ENCODE measurements at places on chromosomes 5 and 9. TPM values are rescaled to one million over a fixed set of nuclear protein-coding genes. Genes with fewer than 3 reads are reported as not detected.

The MLANA gene
- polyA plus RNA-seq: not detected

The PDGFRB gene
- polyA plus RNA-seq: 54.3 TPM

The CDC20B gene
- polyA plus RNA-seq: not detected

The ZFP37 gene
- polyA plus RNA-seq: 0.80 TPM

The ZDHHC11 gene
- polyA plus RNA-seq: 23.9 TPM

The SCGB3A2 gene
- polyA plus RNA-seq: 0.17 TPM

The CDH9 gene
- polyA plus RNA-seq: not detected

The SPINK5 gene
- polyA plus RNA-seq: 3.4 TPM

DNA sequence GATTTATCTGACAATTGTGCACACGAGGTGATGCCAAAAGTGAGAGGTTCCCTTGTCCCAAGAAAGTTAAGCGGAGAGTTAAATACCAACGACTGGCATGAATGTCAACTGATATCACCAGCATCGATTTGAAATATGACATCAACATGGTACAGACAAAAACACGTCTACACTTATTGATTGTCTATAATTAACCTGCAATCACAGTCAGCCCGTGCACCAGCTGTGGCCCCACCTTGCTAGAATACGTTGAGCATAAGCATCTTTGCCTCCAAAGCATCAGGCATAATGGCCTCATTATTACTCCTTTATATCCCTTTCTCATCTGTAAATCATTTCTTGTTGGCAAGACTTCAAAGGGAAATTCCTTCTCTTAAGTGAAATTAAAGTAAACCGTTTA lies 625.4 kb downstream of the IRX1 start:
- DNase-seq: no peak

DNA sequence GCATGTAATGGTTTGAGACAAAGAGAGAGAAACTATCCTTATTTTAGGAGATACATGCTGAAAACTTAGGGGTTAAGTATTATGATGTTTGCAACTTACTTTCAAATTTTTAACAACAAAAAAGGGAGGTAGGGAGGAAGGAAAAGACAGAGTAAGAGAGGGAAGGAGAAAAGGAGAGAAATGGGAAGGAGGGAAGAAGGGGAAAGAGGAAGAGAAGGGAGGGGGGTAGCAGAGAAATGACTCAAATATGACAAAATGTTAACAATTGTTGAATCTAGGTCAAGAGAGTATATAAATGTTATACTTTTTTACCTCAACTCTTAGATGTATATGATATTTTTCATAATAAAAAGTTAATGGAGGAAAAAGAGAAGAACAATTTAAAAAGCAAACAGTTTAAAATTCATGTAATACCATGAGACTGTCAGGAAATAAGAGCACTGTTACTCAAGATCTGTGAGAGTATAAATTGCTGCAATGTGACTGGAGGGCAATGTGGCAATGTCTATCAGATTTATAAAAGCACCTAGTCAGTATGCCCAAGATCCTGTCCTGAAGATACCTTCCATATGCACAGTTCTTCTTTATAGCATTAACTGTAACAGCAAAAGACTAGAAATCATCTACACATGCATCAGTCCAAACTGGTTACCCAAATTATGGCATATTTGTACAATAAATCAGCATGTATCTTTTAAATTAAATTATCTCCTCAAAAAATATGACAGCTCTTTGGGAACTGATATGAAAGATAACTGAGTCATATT lies 16.3 kb downstream of the FBXW11 start:
- DNase-seq: no peak

DNA sequence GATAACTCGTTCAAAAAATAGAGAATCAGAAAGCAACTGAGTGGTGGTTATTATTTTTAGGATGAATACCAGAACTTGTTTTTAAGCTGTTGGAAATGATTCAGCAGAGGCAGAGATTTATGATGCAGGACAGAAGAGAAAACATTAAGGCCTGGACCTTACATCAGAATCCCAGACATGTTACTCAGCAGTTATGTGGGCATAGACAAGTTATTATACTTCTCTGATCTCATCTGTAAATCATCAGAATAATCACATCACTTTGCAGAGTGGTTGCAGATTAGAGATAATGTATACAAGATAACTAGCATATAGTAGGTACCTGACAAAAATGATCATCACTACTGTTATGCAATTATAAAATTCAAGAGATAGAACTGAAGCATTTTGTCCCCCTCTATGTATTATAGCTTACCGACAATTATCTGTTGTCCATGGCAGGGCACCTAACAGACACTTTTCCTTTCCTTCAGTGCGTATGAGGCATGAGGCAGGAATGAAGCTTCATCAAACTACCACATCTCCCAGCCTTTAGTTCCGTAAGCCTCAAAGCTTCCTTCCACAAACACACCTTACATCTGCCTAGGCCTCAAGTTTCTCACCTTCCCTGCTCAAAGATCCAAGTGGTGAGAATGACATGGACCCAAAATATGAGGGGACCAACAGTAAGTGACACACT lies 165.9 kb downstream of the DENND1A start:
- DNase-seq: no peak

- no peak for DNase-seq
These were observed 5.0 kb downstream of the MTMR12 start for GRCh38 chr5:32307769-32308194.

GRCh38 chr5:81402192-81402930 lies 8.4 kb upstream of the ACOT12 start:
- no peak for DNase-seq

DNA sequence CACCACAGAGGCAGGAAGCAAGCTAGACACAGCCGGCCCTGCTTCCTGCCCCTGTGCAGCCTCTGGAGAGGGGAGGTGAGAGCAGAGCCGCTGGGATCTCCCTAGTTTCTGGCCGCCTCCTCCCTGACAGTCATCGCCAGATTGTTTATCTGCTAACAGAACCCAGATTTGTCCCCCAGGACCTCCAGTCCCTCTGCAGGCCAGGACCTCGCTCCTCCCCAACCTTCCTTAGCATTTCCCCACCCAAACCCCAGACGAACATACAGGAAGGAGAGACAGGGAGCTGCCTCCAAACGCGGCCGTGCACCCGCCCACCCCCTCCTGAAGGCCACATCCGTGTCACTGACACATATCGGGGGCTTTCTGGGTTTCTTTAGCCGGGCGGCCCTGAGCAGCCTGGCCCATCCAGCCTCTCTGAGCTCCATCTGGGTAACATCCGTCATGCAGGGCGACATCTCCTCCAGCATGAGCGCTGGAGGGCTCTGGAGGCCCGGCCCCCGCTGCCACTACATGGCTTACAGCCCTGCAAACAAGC lies 47.5 kb downstream of the DBH start:
- peak; percentile 73 for DNase-seq

DNA sequence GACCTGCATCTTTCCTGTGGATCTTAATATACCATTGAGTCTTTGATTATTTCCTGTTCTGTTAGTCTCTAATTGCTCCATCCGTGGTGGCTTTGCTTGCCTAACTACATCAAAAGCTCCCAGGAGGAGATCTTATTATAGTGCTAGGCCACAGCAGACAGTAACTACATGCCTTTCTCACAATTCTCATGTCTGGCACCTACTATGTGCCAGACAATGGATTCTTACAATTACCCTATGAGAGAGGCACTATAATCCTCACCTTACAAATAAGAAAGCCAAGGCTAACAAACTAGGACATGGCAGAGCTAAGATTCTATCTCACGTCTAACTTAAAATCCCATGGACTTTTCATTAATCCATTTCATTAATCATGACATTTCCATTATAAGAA lies 70.3 kb upstream of the TARS1 start:
- DNase-seq: no peak

- no peak for DNase-seq
These were observed 2.7 kb downstream of the RNF20 start for GRCh38 chr9:101536351-101536750.

GRCh38 chr9:72038408-72038807 lies 22.0 kb downstream of the C9orf57 start:
- peak; percentile 14 for DNase-seq

DNA sequence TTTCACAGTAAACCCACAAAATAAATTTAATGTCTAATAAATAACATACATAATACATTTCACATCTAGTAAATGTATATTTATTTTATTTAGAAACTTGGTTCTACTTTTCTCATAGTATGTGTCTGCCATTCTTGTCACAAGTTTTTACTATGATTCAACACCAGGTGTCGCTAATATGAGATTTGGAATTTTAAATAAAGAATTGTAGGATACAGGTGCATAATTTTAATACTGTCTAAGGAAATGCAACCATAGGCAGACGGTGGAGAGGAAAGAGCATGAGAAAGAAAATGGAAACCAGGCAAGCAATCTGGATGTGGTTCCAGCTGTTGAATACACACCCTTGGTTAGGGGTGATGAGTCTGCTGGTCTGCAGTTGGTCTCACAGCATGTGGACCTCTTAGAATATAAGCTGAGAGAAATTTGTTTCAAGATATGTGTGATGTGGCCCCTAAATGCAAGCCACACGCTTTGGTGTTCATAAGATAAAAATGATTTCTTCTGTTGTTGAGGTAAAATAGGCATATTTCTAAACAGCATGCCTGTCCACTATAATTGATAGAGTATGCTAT lies 114.7 kb upstream of the TXNDC8 start:
- no peak for DNase-seq

DNA sequence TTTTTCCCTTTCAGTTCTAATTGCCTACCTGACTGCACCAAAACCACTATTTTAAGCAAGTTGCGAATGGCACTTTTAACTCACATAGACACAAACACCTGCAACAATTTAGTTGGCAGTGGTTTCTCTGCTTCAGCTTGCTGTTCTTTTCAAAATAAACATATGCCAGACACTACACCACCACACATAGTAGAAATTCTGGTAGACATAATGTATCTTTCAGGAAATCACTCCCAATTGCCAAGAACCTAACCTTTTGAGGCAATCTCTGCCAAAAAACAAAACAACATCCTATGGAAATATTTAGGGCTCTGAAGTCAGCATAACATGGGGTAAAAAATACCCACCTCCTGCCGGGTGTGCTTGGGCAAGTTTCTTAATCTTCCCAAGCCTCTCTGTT lies 27.7 kb downstream of the GLIS3 start:
- no peak for DNase-seq

DNA sequence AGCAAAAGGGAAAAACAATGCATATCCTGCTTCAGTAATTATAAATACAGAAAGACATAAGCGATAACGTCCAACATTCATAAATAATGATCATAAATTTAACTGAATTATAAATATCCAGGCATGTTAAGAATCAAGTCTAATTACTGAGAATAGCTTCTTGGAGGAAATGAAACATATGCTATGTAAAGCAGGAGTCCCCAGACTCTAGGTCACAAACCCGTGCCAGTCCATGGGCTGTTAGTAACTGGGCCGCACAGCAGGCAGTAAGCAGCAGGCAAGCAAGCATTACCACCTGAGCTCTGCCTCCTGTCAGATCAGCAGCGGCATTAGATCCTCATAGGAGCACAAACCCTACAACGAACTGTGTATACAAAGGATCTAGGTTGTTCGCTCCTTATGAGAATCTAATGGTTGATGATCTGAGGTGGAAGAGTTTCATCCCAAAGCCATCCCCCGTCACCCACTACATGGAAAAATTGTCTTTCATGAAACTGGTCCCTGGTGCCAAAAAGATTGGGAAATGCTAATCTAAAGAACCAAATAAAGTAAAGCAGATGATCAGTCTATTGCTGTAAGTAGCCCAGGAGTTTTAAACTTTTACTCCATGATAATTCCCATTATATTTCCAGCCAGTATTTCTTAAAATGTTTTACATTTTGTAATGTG lies 50.4 kb downstream of the CERT1 start:
- no peak for DNase-seq

DNA sequence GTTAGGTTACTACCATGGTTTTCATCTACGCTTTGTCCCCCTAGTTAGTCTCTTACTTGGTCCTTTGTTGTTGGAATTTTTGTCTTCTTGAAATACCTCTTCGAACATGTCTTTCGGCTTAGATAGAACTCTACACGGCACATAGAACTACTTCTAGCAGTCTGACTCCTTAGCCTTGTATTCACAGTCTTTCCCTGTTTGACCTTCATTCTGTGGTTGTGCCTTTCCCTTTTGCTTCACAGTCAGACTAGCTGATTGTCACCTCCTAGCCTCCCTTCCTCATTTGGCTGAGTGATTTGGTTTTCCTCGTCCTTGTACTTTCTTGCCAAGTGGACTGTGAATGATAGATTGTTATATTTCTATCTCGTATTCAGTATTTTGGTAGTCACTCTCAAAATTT lies 10.7 kb downstream of the SMAD5 start:
- no peak for DNase-seq

DNA sequence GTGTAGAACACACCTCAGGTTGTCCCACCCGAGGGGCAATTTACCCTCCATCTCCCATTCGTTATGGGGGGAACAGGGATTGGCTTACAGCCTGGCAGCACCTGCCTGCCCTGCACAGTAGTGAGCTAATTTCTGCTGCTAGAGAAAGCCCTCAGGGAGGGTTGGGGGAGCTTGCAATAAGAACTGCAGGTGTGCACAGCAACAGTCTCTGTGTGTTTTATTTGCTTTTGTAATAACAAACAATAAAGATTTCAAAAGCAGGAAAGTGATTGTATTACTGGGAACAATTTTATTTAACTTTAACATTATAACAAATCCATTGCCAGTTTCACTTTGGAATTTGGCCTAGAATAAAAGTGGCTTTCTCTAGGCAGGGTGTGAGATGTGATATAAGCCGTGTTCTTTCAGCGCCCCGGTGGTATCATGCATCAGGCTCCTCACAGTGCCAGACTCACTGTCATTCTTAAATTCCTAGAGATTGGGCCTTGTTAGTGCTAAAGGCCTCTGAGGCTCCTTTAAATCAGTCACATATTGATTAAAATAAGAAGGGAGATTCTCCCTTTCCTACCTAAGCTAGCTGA lies 81.1 kb downstream of the RMI1 start:
- DNase-seq: no peak

GRCh38 chr9:124285903-124286291 lies 28.1 kb downstream of the NEK6 start:
- no peak for DNase-seq

DNA sequence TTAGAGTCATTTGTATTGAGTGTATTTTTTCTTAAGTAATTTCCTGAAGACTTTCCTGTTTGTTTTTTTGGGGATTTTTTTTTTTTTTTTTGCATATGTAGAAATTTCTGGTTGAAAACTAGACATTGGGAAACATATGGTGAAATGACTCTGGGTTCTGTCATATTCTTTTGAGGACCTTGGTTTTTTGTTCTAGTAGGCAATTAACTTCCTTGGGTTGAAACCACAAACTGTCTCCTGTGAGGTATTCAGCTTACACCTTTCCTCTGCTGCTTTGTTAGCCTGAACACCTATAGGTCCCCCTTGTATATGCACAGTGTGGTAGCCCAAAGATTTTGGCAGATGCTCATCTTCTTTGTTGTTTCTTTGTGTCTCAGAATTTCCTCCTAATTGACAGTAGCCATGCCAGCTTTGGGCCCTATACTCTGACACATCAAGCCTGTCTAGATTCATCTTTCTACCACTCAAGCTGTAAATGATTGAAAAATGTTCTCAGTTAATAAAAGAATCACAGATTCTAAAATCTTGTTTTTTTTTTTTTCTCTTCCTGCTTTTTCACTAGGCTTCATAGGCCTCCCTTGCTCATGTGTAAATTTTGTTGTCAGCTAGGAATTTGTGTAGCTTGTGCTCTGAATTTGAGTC lies 140.6 kb downstream of the COMMD10 start:
- DNase-seq: no peak

GRCh38 chr9:83012922-83013838 lies 49.8 kb downstream of the RASEF start:
- no peak for DNase-seq

GRCh38 chr9:119961774-119962424 lies 592.7 kb upstream of the BRINP1 start:
- DNase-seq: no peak

Data from heart right ventricle (tissue), 16 donors.